Fibroblast of skin of right biceps (primary cell): ENCODE measurements at places on chromosomes 1 and 21.
A peak's percentile ranks its signal among the peaks of the same experiment; 100 is the strongest.

DNA sequence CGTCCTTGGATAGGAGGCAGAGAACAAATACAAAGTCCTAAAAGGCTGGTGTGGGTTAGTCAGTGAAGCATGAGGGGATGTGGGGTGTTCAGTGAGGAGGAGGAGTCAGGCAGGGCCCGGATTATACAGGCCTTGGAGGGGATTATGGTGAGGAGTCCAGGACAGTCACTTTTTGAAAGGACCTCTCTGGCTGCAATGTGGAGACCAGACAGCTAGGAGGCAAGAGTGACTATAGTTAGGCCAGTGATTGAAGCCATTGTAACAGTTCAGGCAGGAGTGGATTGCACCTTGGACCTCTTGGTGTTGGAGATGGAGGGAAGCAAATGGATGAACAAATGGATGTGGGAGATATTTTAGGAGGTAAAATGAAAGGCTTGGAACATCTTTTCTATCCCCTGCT lies 115.8 kb downstream of the C1orf94 start:
- peak; percentile 3 for DNase-seq

- DNase-seq = no peak
These were observed 87.7 kb downstream of the LTN1 start for GRCh38 chr21:28904961-28905435.

- peak; percentile 95 for DNase-seq
These were observed at the start of gene IFFO2 for GRCh38 chr1:18956193-18957135. TSS of gene IFFO2 (minus strand) at chr1:18956676. CDS start at chr1:18956332, 344 bp downstream.

DNA sequence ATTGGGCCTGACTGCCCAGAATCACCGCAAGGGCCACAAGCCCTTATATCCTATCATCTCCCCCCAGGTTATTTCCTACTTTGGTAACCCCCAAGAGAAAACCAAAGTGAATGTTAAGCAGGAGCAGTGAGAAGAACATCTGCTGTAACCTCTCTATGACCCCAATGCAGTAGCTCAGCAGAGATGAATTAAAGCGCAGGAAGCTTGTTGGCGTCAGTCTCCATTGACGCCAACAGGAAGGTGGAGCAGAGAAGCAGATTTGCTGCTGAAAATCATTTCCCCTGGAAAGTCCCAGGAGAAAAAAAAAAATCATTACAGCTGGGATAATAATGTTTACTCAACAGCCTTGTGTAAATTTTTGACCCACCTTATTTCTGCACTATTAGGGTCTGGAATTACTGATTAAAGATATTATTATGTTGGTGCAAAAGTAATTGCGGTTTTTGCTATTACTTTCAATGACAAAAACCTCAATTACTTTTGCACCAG lies 33.2 kb upstream of the FAM163A start:
- DNase-seq = peak; percentile 48

GRCh38 chr1:31422505-31423319 lies 9.7 kb downstream of the SERINC2 start:
- DNase-seq = peak; percentile 71

DNA sequence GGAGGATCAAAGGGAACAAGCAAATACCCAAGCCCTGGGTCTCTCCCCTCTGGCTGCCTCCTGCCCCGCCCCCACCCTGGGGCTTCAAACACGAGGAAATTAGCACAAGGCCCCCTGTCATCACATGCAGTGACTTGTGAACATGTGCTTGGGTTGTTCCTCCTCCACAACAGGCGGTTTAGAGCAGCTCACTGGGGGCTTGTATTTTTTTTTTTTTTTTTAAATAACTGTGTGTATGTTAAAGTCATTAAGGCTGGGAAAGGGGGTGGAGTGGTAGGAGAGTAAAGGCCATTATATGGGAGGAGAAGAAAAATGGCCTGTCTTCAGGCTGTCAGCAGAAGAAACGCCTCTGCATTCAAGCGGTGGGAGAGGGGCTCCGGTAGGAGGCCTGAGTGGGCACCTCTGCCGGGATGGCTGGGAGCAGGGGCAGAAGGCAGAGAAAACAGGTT lies 64.2 kb downstream of the PLXNA2 start:
- no peak for DNase-seq

- no peak for DNase-seq
These were observed 3.7 kb downstream of the CYB561D1 start for GRCh38 chr1:109497449-109498160.

- no peak for DNase-seq
These were observed 67.4 kb downstream of the ST6GALNAC3 start for GRCh38 chr1:76141929-76142328.

DNA sequence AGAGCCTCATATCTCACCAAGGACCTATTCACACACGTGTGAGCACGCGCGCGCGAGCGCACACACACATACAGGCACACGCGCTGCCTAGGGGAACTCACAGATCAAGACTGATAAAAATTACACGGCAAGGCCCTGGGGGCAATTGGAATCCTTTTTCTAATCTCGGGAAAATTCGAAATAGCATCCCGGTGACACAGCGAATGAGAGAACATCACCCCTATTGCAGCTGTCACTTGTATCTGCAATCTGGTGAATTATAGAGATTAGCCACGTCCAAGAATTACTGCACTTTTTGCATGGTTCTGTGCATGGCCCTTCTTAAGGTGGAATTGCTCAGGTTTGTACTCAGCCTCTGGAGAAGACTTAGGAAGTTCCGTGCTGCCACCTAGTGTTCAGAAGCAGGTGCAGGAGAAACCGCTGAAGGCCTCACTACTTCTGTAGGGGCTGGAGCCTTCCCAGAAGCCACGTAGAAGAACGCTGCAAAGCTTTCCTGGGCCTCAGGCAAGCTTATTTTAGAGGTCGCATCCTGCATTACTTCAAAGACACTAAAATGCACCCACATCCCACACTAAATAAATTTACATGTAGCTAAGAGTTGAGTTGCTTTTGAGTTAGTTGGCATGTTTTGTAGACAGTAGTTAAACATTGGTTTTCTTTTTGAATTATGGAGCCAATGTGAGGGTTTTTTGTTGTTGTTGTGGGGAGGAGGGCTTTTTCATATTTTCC lies 229.2 kb upstream of the CAMK1G start:
- peak; percentile 93 for DNase-seq

- no peak for DNase-seq
These were observed 10.0 kb downstream of the SELL start for GRCh38 chr1:169701261-169702005.

- peak; percentile 85 for DNase-seq
These were observed at the start of gene DOCK7 for GRCh38 chr1:62687903-62688686. TSS of gene DOCK7 (minus strand) at chr1:62688386. CDS start at chr1:62688264, 122 bp downstream.

DNA sequence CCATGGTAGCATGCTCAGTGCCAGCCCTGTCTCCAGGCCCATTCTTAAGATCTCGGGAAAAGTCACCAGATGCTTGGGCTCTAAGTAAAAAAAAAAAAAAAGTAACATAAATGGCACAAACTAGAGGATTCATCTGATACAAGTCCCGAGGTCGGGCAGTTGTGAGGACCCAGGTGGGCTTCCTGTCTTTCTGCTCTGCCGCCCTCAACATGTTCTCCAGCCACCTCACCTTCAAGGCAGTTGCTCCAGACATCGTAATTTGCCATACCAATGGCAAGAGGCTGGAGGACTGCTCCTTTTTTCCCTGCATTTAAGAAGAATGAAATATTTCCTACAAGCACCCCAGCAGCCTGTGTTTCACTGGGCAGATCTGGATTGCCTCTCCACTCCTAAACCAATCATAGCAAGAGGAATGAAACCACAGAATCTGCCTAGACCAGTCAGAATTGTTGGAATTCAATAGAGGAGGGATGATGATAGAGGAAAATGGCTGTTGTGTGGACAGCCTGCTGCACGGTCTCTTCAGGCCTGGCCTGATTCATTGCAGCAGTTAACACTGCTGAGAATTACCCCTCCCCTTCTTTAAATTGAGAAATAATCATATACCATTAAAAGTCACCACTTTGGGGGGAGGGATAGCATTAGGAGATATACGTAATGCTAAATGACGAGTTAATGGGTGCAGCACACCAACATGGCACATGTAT lies 5.4 kb downstream of the HMGN2 start:
- DNase-seq = peak; percentile 40

DNA sequence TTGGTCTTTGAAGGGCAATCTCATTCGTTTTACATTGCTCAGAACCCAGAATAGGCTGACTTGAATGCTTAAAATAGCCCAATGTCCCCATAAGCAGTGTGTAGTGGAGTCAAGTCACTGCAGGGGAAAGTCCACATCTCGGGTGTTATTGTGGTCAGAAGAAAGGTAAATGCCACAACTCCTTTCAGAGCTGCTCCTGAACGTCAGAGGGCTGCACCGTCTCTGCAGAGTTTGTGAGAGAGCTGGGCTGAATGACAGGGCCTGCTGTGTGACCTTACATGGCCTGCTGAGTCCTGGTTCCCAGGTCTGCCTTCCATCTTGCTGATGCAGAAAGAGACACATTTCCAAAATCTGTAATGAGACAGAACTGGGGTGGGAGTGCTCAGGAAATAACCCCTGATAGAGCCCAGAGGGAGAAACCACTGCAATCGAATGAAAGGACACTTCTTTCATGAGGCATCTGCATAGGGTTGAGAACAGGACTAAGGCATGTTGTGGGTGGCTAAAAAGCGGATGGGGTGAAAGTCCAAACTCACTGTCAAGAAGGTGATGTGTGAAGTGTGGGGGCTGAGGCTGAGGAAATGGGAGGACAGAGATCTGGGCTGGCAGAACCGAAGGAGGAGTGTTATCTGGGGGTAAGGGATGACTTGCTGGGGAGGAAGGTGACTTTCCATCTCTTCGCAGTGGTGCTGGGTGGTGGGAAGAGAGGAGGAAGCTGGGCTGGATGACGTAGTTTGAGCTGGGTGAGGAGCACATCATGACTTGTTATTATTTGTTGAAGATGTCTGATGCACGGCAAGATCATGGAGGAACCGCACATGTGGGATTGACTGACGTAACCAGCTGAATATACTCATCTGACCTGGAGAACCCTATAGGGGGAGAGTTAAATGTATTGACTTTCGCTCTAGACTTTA lies 33.7 kb downstream of the XCL2 start:
- DNase-seq = no peak

GRCh38 chr1:12810691-12811408 lies 19.7 kb downstream of the PRAMEF1 start:
- peak; percentile 72 for DNase-seq

GRCh38 chr1:215489771-215490565 lies 77.1 kb upstream of the KCTD3 start:
- DNase-seq = peak; percentile 62

DNA sequence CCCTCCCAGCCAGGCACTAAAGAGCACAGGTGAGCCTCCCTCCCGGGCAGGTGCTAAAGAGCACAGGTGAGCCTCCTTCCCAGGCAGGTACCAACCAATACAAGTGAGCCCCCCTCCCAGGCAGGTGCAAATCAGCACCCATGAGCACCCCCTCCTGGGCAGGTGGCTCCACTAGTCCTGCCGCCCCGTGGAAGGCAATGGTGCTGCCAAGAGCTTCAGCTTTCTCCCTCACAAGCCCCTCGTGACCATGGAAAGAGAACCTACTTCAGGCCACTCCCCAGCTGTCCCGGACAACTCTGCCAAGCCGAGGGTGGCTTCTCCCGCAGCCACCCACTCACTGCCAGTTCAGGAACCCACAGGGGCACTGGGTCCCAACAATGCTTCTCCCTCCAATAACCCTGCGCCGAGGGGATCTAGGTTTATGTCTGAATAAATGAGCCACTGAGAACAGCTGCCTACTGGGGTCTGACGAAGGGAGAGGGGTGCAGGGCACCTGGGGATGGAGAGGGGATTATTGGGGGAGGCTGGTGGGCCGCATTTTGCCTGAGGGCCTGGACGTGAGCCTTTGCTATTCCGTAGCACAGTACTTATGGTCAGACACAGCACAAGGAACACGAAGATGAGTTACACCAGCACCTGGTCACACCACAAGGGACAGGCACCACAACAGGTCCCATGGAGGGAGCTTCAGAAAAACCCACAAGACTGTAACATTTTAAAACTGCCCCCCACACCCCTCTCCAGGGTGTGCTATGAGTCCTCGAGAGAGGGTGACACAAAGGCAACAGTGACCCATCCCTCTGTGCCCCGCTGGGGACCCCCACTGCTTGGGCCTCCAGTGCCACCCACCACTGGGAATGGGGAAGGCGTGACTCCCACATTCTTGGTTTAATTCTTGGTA lies 46.3 kb downstream of the PRDM15 start:
- DNase-seq = no peak

GRCh38 chr1:158112994-158113758 lies 67.5 kb upstream of the CD1D start:
- DNase-seq = peak; percentile 43

GRCh38 chr1:174007851-174008250 lies 14.3 kb downstream of the RC3H1 start:
- peak; percentile 39 for DNase-seq

DNA sequence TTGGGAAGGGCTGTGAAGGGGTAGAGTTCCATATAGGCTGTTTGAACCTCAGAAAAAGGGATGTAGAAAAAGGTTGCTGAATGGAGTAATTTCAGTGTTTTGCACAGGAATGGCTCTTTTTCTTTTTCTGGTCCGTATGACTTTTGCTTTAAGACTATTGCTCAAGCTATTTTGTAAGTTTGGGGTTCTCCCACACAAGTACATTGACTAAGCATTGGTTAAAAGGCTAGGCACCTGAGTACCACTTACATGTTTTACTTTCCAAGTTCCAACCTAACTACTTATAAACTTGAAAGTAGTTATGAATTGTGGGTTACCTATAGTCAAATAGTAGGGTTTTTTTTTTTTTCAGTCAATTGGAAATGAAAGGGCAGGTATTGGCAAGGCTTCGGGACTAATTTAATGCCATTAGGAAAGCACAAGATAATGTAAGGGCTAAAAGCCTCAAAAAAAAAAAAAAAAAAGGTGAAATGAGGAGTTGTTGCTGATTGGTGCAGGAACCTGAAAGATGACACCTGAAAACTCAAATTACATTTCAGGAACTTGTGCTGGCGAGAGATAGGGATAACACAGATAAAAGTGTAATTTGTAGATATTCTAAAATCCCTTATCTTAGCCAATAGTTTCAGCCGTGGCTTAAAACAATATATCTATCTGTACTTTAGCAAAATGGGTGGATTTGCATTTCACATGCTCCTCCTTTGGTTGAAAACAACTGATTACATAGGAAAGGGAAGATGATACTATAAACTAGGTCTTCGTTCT lies 209.5 kb downstream of the RPS6KC1 start:
- DNase-seq = no peak

- DNase-seq = no peak
These were observed 47.0 kb downstream of the ZC3H11B start for GRCh38 chr1:219565921-219566320.

DNA sequence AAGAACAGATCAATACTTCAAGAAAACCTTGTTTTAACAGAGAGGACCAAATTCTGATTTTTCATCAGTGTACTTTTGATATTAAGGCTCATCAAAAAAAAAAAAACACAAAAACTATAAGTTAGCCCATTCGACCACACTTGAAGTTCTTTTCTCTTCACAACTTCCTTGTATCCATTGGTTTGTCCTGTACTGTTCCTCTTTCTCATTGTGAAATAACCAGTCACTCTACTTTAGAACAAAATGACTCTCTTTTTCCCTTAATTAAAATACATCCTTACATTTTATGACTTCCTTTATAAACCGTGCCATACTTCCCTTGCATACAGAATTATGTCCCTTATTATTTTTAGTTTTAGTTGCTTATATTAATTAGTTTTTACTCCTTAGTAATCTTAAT lies 8.4 kb downstream of the QSOX1 start:
- DNase-seq = no peak

- no peak for DNase-seq
These were observed 22.2 kb downstream of the DYNLT5 start for GRCh38 chr1:66774438-66774837.
